ENCODE measurements at places on chromosomes 5 and 9. TPM values are rescaled to one million over a fixed set of nuclear protein-coding genes. Genes with fewer than 3 reads are reported as not detected.
A peak's percentile ranks its signal among the peaks of the same experiment; 100 is the strongest.

DNA sequence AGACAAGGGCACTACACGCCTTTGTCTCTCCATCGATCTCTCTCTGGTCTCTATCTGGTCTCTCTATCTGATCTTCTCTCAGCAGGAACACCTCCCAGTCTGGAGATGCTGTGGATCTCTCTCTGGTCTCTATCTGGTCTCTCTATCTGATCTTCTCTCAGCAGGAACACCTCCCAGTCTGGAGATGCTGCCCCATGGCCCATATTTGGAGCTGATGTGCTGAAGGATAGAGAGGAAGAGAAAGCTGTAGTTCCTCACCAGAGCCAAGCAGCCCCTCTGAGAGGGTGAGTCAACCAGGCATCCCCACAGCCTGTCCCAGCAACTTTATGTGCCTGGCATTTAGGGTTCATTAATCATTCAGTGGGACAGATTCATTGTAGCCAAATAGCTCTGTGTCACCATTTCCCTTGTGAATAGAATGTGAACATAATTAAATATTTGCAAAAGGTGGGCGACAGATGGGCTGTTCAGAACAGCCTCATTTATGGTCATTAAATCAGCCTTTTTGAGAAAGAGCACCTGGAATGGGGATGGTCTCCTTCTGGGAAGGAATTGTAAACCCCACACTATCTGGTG lies 189.3 kb upstream of the MAST4 start:
- H3K36me3 ChIP-seq, result no peaks in the 10 kb centered on the region
- H3K27ac ChIP-seq, result no peak overlapping the region
- H3K4me1 ChIP-seq, result no peaks in the 10 kb centered on the region
- H3K4me3 ChIP-seq, result no peak overlapping the region

DNA sequence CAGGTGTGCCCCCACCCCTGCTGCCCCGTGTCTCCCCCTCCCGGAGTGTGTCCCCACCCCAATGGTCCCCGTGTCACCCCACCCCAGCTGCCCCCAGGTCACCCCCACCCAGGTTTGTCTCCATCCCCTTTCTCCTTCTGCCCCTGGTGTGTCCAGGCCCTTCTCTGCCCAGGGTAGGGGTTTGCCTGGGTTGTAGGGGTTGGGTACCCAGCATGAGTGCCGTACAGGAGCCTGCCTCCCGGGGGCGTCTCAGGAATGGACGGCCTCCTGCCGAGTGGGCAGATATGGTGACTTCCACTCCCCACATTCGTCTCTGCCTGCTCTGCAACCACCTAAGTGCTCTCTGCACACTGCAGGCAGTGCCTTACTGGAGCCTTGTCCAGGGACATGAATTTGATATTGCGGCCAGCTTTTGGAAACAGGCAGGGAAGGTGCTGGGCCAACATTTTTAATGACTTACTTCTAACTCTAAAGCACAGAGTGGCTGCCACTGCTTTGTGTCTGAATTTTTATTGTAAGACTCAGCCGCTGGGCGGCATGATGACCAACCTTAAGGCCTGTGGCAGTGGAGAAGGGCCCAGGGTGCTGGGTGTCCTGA lies 6.7 kb downstream of the LRRC14B start:
- DNase-seq, result no peak
- no peaks in the 10 kb centered on the region for H3K4me1 ChIP-seq
- H3K27me3 ChIP-seq, result no peaks in the 10 kb centered on the region
- no peak overlapping the region for H3K27ac ChIP-seq
- no peak overlapping the region for H3K4me3 ChIP-seq
- H3K36me3 ChIP-seq, result no peaks in the 10 kb centered on the region

- no peaks in the 10 kb centered on the region for H3K27me3 ChIP-seq
- peaks cover 6% of the 10 kb centered on the region for H3K36me3 ChIP-seq
- no peak overlapping the region for H3K27ac ChIP-seq
- peaks cover 18% of the 10 kb centered on the region for H3K4me1 ChIP-seq
- no peak for DNase-seq
Measured at GRCh38 chr9:95067897-95068296, 249.6 kb downstream of the FANCC start.

- H3K36me3 ChIP-seq, result peaks cover 17% of the 10 kb centered on the region
- no peak for DNase-seq
- no peaks in the 10 kb centered on the region for H3K4me1 ChIP-seq
- no peak overlapping the region for H3K27ac ChIP-seq
- no peaks in the 10 kb centered on the region for H3K27me3 ChIP-seq
- no peak overlapping the region for H3K4me3 ChIP-seq
Measured at GRCh38 chr9:136047076-136047774, 47.9 kb downstream of the NACC2 start.

GRCh38 chr9:82930116-82930515 lies 132.8 kb downstream of the RASEF start:
- peak; percentile 32 for DNase-seq
- no peaks in the 10 kb centered on the region for H3K4me1 ChIP-seq
- H3K36me3 ChIP-seq, result no peaks in the 10 kb centered on the region
- no peak overlapping the region for H3K4me3 ChIP-seq
- no peak overlapping the region for H3K27ac ChIP-seq

DNA sequence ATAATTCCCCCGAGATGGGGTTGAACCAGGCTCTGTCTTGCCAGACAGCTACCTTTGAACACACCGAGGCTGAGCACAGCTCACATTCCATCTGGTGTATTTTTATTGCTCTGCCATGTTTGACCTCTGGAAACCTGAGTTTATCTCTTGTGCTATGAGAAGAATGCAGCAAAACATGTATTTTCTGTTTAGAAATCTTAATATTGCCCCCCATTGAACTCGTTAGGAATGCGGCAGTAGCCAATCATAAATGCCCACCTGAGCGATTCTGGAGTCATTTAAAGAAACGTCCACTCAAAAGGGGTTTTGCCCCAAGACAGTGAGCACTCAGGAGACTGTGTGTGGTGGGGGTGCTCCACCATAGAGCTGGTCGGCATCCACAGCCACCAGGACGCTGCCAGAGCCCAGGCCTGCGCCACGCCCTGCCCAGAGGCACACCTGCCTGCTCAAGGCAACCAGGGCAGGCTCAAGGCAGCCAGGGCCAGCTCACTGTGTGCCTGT lies 26.9 kb downstream of the FGD3 start:
- no peak for DNase-seq
- no peak overlapping the region for H3K27ac ChIP-seq
- no peak overlapping the region for H3K4me3 ChIP-seq
- no peaks in the 10 kb centered on the region for H3K27me3 ChIP-seq
- H3K4me1 ChIP-seq, result no peaks in the 10 kb centered on the region

The TLX3 gene
- total RNA-seq, result not detected

The RIMOC1 gene
- 16.2 TPM for total RNA-seq

The CSF2 gene
- total RNA-seq, result 0.51 TPM

All from fibroblast of lung (primary cell).